Stimulated activated CD4-positive, alpha-beta T cell treated with anti-CD3 and anti-CD28 coated beads, TNF-alpha, amount 100 ng/mL, for 4 hours (primary cell): ENCODE measurements at places on chromosomes 2 and 18.

GRCh38 chr2:75936311-75936710 lies 225.6 kb upstream of the GCFC2 start:
- no peak for DNase-seq

DNA sequence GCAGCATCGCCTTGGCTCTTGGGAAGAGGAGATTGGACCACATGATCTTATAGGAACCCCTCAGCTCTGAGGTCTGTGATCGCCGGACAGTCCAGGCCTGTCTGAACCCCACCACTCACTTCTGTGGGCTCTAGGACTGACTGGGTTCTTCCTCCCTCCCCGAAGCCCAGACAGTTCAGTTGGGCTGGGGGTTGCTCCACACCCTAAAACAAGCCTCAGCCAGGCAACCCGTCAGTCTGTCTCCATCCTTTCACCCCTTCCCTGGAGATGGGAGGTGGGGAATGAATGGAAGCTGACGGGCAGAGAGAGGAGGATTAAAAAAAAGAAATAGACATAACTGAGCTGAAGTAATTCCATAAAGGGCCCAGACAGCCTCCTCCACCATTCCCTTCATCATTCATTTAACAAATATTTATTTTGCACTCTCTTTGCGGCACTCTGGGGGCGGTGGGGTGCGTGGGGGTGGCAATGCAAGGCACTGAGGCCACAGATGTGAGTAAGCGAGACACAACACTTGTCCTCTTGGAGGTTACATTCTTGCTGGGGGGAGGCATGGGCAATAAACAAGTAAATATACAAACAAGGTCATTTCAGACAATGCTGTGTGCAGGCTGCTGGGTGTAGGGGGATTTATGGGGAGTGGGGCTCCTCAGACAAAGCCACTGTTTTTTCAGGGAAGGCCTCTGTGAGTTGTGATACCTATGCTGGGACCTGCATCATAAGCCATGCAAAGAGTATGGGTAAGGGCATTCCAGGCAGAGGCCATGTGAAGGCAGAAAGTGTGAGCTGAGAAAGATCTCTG lies 12.9 kb downstream of the WNT10A start:
- DNase-seq: no peak

GRCh38 chr18:68215931-68216330 lies 499.0 kb downstream of the TMX3 start:
- DNase-seq: no peak

DNA sequence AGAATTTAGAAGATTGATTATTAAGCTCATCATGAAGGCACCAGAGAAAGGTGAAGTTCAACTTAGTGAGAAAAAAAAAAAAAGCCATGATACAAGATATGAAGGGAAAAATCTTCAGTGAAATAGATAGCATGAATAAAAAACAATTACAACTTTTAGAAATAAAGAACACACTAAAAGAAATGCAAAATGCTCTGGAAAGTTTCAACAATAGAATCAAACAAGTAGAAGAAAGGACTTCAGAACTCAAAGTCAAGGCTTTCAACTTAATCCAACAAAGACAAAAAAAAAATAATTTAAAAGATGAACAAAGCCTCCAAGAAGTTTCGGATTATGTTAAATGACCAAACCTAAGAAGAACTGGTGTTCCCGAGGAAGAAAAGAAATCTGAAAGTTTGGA lies 105.5 kb downstream of the GRB14 start:
- no peak for DNase-seq

- DNase-seq: no peak
Measured at GRCh38 chr2:181952404-181953226, 33.0 kb upstream of the PPP1R1C start.

GRCh38 chr2:222952204-222952603 lies 91.4 kb downstream of the ACSL3 start:
- no peak for DNase-seq

DNA sequence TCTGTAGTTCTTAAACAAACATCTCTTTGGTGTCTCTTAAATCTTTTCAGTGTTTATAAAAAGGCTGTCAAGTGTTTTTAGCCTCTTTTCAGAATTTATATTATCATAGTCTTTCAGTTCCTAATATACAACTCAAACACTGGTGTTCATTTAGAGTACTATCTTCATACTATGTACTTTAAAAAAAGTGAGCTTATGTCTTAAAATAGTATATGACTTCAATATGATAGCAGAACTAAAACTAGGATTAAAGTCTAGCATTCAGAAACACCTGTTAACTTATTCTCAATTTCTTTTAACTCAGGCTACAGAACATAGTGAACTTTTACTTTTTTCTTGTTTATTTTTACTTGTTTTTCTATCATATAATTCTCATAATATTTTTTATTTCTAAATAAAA lies 14.7 kb upstream of the IKZF2 start:
- no peak for DNase-seq

DNA sequence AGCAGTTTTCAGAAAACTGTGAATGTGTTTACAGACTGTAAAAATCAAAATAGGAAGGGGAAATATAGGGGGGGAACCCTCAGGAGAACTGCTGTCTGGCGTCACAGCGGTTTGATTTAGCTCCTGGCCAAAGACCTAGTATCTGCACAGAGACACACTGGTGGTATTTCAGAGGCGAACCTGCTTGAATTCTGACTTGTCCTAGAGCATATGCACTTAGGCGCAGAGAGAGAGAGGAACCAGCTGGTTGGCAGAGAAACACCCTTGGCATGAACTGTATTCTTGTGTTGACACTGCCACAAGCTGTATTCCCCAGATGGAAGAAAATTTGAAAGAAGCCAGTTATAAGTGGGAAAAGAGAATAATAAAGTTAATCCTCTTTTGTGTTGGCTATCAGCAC lies 506.5 kb upstream of the NRP2 start:
- DNase-seq: no peak

DNA sequence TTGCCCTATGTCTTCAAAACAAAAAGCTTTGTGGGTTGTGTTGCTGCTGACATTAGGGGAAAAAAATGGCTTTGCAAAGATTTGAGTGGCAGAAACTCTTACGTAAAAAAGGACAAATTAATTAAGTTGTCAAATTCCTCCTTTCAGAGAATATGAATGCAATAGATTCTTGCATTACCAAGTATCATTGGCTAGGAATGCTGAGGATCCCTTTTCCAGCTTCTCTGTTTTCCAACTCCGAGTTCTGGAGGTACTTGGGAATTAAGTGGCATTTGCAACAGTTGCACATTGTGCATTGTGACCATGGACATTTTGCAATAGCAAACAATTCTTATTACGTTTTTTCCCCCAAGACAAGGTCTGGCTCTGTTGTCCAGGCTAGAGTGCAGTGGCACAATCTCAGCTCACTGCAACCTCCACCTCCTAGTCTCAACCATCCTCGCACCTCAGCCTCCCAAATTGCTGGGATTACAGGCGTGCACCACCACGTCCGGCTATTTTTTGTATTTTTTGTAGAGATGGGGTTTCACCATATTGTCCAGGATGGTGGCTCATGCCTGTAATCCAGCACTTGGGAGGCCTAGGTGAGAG lies 29.9 kb upstream of the PPP1CB start:
- DNase-seq: no peak

- DNase-seq: no peak
Measured at GRCh38 chr2:156719036-156719435, 282.9 kb downstream of the GPD2 start.

- no peak for DNase-seq
Measured at GRCh38 chr2:85828725-85829124, 60.1 kb downstream of the ST3GAL5 start.

- no peak for DNase-seq
Measured at GRCh38 chr2:23283-23682, 23.0 kb downstream of the FAM110C start.

DNA sequence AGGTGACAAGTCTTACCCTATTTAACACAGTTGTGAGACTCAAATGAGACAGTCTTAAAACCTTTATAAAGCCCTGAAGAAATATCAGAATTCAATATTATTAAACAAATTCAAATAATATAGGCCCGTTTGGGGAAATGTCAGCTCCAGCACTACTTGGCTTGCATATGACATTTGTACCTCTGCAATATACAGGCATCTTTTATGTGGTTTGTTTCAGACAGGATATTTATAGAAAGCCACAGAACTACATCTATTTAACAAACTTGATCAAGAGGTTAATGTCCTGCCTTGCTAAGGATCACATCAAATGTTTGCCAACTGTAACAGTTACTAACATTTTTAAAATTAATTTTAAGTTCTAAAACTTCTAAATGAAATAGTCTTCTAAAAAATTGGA lies 3.2 kb upstream of the MREG start:
- DNase-seq: no peak

DNA sequence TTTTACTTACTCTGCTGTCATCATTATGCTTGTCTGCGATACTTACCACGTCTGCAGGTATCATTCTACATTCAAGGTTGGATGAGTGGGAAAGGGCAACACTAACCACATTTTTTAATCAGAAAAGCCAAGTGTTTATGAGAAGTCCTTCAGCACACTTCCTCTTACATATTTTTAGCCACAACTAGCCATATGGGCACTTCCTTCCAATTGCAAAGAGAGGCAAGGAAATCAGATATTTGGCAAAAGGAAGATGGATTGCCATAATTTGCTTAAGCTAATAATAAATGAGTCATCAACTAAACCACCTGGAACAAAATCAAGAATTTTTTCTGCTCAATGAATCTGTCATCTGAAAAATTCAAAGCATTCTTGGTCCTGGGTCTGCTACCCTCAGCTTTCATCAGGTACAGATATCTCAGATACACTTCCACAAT lies 16.7 kb upstream of the MRO start:
- no peak for DNase-seq

- DNase-seq: no peak
Measured at GRCh38 chr2:240530181-240530580, 27.6 kb downstream of the ANKMY1 start.

GRCh38 chr2:11899264-11899818 lies 152.9 kb downstream of the LPIN1 start:
- DNase-seq: no peak

DNA sequence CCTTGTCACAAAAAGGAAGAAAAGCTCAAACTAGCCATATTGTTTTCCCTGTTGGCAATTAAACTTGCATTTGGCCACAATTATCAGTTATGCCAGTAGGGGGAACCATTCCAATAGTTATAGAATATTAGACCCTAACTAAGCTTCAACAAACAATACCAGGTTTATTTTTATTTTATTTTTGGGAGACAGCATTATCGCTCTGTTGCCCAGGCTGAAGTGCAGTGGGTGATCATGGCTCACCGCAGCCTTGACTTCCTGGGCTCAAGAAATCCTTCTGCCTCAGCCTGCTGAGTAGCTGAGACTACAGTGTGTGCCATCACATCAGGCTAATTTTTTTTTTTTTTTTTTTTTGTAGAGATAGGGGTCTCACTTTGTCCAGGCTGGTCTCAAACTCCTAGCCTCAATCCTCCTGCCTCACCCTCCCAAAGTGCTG lies 102.1 kb downstream of the ATAD2B start:
- DNase-seq: peak; percentile 8

DNA sequence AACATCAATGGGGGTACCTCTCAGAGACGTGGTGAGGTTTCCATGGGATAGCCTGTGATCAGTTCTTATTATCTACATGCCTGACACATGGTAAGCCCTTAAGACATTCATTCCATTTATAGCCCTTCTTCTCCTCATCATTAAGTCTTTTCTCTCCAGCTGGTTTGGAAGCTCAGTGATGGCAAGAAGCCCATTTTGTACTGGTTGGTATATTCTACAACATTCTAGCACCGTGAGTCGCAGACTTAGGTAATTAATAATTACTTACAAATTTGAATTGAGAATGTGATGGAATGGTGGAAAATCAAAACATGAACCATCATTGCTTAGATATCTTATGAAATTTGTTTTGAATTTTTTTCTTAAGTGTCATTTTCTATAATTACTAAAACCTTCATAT lies 472.6 kb downstream of the DLGAP1 start:
- DNase-seq: no peak

- no peak for DNase-seq
Measured at GRCh38 chr2:210226223-210226622, 976 bp upstream of the ACADL start.

DNA sequence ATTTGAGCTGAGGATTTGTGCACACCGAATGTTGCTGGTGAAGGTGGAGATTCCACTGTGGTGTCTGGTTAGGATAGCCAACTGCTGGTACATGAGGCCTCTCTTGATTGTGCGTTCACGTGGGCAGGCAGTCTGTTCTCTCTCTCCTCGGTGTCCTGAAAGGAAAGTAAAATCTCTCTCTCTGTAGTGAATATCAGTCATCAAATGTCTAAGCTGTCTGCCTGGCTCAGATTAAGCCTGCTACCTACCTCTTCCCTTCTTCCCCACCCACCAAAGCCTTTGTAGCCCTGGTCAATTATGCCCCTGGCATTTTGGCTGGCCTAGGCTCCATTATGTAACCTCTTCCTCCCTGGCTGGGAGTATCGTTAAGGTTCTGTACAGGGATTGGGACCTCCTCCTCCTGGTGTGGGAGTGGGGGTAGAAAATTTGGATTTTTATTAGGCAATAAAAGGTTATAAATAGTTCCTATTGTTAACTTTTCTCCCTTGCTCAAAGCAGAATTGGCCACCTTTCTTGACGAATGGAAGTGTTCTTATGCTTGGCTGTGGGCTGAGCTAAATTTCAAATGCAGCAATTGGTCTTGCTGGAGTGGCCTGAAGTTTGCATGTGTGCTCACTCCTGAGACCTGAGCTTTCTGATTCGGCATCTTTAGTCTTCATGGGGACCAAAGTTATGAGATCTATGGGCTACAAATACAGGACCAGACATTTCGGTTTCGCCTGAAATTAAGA lies 148.8 kb downstream of the WDSUB1 start:
- no peak for DNase-seq

- DNase-seq: no peak
Measured at GRCh38 chr2:184729581-184729980, 131.3 kb downstream of the ZNF804A start.

GRCh38 chr2:190910341-190911136 lies 29.9 kb downstream of the GLS start:
- no peak for DNase-seq

DNA sequence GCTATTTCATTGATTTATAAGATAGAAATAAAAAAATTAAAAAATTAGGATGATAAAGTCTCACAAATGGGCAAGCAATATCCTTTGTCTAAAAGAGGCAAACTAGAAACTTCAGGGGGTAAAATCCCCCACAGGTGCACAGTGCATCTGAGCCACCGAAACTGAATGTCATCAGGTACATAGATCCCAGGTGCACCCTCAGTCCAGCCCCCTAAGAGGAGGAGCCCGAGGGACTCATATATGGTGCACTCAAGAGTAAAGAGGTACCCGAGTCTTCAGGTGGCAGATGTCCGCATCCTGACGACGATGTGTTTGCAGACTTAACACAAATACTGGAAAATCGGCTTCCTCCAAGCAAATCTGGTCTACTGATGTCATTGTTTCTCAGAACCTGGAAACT lies 11.3 kb downstream of the QPCT start:
- no peak for DNase-seq

GRCh38 chr2:3242747-3243369 lies 134.8 kb downstream of the EIPR1 start:
- peak; percentile 5 for DNase-seq

GRCh38 chr2:112805542-112805941 lies 21.2 kb upstream of the IL1A start:
- no peak for DNase-seq

- no peak for DNase-seq
Measured at GRCh38 chr2:6926071-6926732, 9.0 kb downstream of the RNF144A start.
